HS-5 (cell line): ENCODE measurements at places on chromosomes 1 and 21.
A peak's percentile ranks its signal among the peaks of the same experiment; 100 is the strongest.

GRCh38 chr1:47523835-47524215, 86.0 kb downstream of the FOXD2 start:
- no peak for DNase-seq

- DNase-seq, result no peak
Measured at GRCh38 chr1:14598498-14599182, at the start of gene KAZN. Gene KAZN, plus strand, starts transcription at chr1:14598685.

GRCh38 chr1:151579436-151580225, 32.2 kb upstream of the SNX27 start:
- DNase-seq, result peak; percentile 18

DNA sequence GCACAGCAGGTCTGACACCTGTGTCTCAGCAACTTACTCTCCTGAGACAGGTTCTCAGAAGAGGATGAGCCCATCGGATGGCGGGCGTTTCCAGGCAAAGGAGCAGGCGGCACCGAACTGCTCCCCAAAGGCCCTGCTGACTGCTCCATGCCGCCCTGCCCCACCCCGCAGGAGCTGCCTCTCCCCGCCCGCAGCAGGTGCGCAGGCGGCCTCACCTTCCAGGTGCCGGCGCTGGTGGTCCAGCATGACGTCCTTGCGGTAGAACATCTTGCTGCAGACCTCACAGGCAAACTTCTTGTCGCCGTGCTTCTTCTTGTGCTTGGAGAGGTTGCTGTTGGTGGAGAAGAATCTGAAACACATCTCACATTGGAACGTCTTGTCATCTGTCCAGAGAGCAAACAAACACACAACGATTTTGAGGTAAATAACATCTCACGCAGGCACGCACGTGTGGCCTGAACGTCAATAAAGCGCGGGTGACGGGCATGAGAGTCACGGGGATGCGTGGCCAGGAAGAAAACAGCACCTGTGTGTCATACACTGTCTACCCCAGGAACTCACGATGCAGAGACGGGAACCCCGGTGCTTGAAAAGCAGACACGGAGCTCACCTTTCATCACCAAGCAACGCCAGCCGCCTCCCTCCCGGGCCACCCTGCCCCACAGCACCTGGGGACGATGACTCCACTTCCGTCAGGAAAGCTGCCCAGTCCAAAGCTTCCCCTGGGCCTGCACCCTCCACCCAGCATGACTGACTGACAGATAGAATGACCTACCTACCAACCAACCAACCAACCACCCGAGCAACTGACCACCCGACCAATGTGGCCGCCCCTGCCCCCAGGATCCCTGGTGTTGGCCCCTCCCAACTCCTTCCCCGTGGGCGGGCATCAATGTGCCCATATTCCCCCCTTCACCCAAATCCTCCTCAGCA, 50.9 kb downstream of the PRDM15 start:
- no peak for DNase-seq

DNA sequence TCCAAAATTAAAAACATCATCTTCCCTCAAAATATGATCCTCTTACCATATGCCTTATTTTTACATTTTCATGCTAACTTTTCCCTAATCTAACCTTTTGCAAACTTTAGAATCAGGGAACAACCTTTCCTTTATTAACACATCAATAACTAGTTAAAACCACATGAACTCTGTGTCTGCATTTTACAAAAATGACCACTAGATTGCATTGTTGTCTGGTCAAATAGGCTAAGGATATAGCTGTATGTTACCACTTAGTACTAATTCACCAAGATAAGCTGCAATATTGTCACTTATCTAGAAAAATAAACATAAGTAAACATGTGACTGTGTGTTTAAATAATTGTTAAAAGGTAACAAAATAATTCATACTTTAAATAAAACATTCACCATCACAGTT, 82.3 kb downstream of the DENND1B start:
- no peak for DNase-seq

GRCh38 chr1:112743174-112744008, 28.3 kb upstream of the PPM1J start:
- DNase-seq, result no peak
